ENCODE measurements at places on chromosomes 4 and X.

DNA sequence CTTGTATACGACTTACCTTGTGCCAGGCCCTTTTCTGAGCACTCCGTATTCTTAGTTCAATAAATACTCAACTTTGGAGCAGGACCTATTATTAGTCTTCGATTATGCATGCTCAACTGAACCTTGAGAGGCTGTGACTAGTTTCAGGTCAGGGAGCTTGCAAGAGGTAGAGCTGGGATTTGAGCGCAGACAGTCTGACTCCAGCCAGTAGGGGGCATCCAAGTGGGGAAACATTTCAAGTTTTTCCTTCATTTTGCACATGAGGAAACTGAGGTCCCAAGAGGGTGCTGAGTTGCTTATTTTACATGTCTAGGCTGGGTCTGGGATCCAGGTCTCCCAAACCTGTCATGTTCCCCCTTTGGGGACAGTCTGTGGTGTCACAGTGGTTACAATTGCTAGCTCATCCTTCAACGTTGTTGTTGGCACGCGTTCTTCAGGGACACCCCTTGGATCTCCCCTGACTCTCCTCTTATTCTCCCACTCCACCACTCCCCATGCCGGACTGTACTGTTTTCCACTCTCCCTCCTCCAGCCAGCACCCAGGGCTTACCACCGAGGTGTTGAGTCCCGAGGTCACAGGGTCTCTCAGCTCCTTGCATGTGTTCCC is 6.7 kb upstream of the PRICKLE3 start:
- no peak for DNase-seq

GRCh38 chrX:50865311-50865710 is 45.2 kb upstream of the BMP15 start:
- DNase-seq, result no peak

GRCh38 chr4:156762851-156763250 is 208.7 kb downstream of the PDGFC start:
- DNase-seq, result no peak

DNA sequence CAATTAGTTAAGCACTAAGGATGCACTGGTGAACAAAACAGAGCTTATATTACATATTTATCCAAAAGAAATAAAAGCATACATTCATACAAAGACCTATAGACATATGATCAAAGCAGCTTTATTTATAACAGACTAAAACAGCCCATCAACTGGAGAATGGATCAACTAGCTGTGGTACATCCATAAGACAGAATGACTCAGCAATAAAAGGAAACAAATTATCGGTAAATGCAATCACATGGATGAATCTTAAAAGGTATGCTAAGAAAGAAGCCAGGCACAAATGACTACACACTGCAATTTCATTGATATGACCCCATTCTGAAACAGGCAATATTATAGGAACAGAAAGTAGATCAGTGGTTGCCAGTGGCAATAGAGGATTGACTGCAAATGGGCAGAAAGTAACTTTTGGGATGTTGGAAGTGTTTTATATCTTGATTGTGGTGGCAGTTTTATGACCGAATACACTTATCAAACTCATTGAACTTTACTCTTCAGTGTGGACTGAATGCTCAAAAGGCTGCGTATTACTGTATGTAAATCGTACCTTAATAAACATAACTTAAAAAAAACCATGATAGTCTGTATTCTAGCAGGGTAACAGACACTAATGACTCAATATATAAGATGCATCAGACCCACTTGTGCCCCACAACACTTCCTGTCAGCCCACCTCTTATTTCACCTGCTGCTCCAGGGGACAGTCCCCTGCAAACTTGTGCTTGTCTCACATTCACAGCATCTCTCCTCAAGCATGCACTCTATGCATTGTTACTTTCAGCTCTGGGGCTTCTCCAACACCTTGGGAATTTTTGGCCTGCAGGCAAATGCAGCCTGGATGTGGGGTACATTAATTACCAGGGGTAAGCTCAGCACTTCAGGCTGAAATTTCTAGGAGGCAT is 59.1 kb downstream of the MID1IP1 start:
- DNase-seq, result no peak

DNA sequence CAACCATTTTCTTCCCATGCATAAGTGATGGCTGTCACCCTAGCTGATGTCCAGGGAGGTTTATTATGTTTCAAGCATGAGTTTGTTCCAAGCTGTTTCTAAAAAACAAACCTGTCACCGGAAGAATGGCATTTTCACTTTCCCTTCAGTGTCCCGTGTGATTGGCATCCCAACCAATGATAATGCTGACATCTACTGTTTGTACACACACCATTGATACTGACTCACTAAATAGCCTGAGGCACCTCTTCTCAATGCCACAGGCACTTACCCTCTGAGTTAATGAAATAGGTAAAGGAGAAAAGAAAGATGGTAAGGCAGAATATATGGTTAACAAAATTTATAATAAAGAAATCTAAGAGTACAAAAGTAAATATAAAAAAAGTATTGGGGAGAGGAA is 23.1 kb upstream of the VCX2 start:
- no peak for DNase-seq

DNA sequence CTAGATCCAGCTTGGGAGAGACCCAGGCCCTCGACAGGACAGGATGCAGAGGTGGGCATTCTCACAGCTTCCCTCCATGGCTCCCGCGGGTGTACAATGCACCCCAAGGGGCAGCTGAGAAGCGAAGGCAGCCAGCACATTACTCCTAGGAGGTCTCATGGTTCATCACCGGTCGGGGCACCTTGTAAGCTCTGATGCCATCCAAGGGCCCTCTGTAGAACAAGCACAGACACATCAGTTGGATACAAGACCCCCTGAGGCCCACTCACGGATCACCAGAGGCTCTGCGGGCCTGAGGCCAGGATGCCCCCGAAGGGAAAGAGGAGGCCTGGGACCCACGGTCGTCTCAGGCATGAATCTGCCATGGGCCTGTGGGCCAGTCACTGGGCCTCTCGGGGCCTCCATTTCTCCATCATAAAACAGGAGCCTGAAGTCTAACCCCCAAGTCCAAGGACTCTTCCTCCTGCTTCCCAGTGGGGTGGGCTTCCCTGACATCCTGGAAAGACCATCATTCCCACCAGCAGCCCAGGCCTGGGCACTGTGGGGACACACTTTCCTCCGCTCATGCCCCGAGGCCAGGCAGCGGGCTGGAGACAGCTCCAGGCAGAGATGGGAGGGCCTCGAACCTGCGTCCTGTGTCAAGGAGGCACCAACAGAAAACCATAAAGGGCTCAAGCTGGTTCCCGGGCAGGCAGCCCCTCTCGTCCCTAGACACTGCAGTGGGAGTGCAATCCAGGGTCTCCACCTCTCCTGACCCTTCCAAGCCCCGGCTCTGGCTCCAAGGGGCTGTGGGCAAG is 20.1 kb downstream of the HMX1 start:
- no peak for DNase-seq

GRCh38 chr4:26372076-26372475 is 51.3 kb downstream of the RBPJ start:
- no peak for DNase-seq

DNA sequence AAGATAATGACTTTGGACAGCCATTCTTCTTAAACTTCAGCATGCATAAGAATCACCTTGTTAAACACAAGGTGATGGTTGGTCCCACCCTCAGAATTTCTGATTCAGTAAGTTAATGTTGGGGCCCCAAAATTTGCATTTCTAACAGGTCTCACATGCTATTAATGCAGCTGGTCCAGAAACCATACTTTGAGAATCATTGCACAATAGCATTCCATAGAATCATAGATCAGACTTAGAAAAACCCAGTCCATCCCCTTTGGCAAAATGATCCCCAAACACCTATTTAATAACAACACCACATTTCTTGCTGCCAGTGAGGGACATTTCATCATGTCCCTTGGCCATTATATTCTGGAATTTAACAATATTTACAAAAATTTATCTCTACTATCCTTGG is 6.2 kb upstream of the MGAT4D start:
- no peak for DNase-seq

- DNase-seq, result no peak
These were observed 375.8 kb upstream of the CXorf51B start for GRCh38 chrX:146433771-146434170.

- DNase-seq, result no peak
These were observed 62.7 kb downstream of the DCTD start for GRCh38 chr4:182854466-182854865.

DNA sequence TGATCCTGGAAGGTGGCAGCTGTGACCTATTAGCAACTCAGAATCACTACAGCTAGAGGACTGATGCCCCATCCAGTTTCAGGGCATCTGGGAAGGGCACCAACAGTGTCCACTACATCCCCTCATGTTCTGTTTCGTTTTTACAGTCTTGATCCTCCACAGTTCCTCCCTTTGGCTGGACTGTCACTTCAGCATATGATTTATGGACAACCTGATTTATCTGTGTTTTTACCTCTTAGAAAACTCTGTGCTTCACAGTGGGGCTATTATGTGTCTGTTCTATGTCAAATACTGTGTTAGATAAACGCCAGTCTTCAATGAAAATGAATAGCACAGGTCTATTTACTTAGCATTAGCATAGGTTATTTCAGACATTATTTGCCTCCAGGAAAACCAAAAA is 63.1 kb upstream of the GRPR start:
- DNase-seq, result no peak

DNA sequence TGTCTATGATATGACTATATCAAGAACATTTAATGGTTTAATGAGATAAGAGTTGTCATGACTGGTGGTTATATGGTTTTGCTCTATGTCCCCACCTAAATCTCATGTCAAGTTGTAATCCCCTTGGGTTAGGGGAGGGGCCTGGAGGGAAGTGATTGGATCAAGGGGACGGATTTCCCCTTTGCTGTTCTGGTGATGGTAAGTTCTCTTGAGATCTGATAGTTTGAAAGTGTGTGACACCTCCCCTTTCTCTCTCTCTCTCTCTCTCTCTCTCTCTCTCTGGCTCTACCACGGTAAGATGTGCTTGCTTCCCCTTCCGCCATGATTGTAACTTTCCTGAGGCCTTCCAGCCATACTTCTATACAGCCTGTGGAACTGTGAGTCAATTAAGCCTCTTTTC is 803.4 kb downstream of the TRIML1 start:
- no peak for DNase-seq

GRCh38 chr4:42420140-42420539 is 22.9 kb downstream of the SHISA3 start:
- no peak for DNase-seq

- DNase-seq, result no peak
These were observed 173.2 kb downstream of the MGST2 start for GRCh38 chr4:139838811-139839210.

- no peak for DNase-seq
These were observed 583.9 kb downstream of the KCTD8 start for GRCh38 chr4:43864616-43865146.

- DNase-seq, result no peak
These were observed 39.1 kb downstream of the WDFY3 start for GRCh38 chr4:84927428-84927827.

GRCh38 chrX:30895370-30895769 is 6.3 kb upstream of the TAB3 start:
- DNase-seq, result no peak

- no peak for DNase-seq
These were observed 20.2 kb downstream of the SETD7 start for GRCh38 chr4:139535871-139536234.

GRCh38 chr4:6058531-6059374 is 40.5 kb upstream of the C4orf50 start:
- DNase-seq, result no peak

DNA sequence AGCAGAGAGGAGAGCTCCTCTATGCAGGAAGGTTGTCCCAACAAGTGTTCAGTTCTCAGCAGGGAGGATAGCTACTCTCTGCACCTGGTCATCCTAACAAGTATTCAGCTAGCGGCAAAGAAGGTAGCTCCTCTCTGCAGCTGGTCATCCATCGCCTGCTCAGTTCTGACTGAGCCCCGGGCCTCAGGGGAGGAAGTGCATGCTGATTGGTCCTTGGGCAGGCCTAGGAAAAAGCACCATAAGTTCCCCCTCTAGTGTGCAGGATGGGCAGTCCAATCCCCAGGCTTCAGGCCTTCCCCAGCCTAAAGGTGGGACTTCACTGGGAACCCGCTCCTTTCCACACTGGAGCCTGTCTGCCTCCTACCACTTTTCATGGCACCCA is 4.4 kb upstream of the FBXW7 start:
- no peak for DNase-seq

GRCh38 chr4:13857397-13857796 is 229.9 kb upstream of the BOD1L1 start:
- DNase-seq, result no peak

GRCh38 chr4:155999725-156000124 is 46.1 kb upstream of the CTSO start:
- DNase-seq, result no peak

GRCh38 chr4:144104509-144105130 is 35.9 kb downstream of the GYPA start:
- no peak for DNase-seq

- DNase-seq, result no peak
These were observed 16.0 kb upstream of the UVSSA start for GRCh38 chr4:1330761-1331590.

DNA sequence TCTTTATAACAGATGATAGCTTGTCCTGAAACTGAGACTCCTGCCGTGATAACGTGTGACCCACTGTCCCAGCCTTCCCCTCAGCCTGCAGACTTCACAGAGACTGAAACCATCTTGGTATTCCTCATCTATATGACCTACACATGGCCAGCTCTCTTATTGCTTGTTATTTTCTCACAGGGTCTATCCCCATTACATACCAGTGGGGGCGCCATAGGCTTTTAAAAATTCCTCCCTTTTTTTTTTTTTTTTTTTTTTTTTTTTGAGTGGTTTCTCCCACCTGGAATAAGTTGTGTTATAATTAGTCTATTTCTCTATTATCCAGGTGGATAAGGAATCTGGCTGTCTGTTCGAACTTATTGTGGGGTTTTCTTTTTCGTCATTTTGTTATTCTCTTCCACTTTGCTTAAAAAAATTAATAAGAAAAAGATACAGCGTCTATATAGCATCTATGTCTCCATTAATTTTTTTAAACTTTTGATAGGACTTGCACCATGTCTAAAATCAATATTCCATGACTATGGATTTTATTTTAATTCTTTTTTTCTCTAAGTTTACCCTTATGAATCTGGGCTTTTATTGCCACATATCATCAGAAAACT is 47.2 kb downstream of the GYG2 start:
- no peak for DNase-seq

DNA sequence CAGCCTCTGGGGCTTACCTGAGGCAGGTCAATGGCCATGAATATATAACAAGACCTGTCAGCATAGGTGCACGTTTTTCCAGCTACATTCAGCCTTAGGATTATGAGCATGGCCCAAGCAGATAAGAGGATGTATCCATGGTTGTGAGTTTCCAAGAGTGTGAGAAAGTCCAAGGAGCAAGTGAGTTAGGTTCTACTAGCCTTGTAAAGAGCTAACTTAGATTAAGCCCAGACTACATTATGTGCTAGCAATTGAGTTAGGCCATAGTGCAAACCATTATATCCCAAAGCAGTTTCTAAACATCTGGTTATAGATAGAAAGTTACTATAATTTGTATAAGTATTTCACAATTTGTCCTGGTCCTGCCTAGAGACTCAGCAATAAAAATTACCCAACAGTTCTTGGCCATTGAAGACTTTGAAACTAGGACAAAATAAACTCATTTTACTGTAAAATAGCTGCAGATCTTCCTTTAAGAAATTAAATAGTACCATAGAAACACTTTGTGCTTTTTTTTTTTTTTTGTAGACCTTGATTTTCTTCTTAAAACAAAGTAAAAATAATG is 312.0 kb downstream of the CAMK2D start:
- no peak for DNase-seq

GRCh38 chrX:7233580-7234406 is 85.8 kb upstream of the PUDP start:
- DNase-seq, result no peak

Measured in stimulated activated CD4-positive, alpha-beta T cell treated with anti-CD3 and anti-CD28 coated beads, TNF-alpha, amount 100 ng/mL, for 1 hour (primary cell).